ENCODE measurements at places on chromosomes 2 and 18. TPM values are rescaled to one million over a fixed set of nuclear protein-coding genes. Genes with fewer than 3 reads are reported as not detected.

Gene RIT2
- total RNA-seq, result not detected

Gene CLEC4F
- not detected for total RNA-seq

Gene CFC1
- not detected for total RNA-seq

Gene RBM44
- 0.25 TPM for total RNA-seq

Gene GPR17
- not detected for total RNA-seq

Gene SOX11
- total RNA-seq, result not detected

Gene LBH
- total RNA-seq, result 123 TPM

Gene LRRC30
- not detected for total RNA-seq

Gene KYNU
- total RNA-seq, result not detected

Gene IL1RL1
- total RNA-seq, result 0.25 TPM

Gene ANTXR1
- total RNA-seq, result 0.30 TPM

Gene MROH2A
- total RNA-seq, result not detected

Gene TPRKB
- 40.3 TPM for total RNA-seq

Gene DSG1
- total RNA-seq, result not detected

Gene TANC1
- total RNA-seq, result 0.25 TPM
